NCI-H1048 (cell line): ENCODE measurements at places on chromosomes 6 and 20.

DNA sequence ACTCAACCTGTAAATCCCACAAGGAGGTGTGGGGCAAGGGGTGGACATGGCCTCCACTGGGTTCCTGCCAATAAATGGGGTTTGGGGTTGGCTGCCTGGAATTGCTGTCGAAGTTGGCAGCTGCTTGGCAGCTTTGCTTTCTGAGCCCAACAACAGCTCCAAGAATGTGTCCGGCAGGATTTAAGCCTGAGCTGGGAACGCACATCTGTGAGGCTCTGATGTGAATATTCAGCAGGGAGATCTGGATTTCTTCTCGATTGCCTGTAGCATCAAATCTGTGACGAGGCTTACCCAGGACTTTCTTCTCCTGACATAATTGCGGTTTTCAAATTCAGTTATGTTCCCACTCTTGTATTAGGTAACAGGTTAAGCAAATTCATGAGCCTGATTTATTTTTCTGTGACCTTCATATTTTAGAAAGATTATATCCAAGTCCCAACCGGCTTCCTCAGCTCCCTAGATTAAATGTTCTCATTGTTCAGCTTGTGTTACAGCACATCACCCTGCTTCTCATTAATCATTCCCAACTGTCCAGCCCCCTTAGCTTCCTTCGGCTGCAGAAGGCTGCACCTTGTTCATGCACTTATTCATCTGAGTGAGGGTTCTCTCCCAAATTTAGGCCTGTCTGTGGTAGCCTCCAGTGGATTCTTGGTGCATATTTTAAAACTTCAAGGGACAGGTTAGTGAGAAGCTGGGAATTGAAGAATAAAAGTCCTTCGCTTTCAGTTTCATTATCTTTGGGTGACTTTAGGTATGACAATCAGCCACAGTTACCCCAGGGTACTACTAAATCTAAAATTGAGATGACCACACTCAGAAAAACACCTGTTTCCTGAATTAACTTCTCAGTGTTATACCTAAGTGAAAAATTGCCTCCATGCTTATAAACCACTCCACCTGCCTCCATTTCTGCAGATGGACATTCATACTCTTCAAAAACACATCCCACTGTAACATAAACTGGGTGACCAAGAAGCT lies 310.0 kb downstream of the ESR1 start:
- DNase-seq: no peak

GRCh38 chr6:122347280-122347679 lies 52.2 kb upstream of the HSF2 start:
- no peak for DNase-seq

- DNase-seq: no peak
Measured at GRCh38 chr6:162785632-162786242, 58.0 kb downstream of the PACRG start.

DNA sequence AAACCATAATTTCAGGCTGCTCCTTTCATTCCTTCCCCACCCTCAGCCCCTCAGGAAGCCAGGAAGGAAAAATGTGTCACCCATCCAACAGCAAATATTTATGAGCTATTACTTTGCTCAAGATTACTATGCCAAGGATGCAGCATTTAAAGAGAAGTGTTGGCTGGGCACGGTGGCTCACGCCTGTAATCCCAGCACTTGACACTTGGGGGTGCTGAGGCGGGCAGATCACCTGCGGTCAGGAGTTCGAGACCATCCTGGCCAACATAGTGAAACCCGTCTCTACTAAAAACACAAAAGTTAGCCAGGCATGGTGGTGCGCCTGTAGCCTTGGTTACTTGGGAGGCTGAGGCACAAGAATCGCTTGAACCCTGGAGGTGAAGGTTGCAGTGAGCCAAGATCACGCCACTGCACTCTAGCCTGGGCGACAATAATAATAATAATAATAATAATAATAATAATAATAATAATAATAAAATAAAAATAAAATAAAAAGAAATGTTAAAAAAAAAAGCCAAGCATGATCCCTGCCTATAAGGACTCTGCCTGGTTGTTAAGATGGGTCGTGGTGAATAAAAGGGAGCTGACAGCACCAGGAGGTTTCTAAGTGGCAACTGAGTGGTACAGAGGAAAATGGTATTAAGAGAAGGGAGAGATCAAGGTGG lies 20.5 kb upstream of the TIAM2 start:
- DNase-seq: no peak
